ENCODE measurements at places on chromosomes 6 and 20.

GRCh38 chr6:73969971-73970970 is 274.3 kb downstream of the CD109 start:
- DNase-seq, result no peak

DNA sequence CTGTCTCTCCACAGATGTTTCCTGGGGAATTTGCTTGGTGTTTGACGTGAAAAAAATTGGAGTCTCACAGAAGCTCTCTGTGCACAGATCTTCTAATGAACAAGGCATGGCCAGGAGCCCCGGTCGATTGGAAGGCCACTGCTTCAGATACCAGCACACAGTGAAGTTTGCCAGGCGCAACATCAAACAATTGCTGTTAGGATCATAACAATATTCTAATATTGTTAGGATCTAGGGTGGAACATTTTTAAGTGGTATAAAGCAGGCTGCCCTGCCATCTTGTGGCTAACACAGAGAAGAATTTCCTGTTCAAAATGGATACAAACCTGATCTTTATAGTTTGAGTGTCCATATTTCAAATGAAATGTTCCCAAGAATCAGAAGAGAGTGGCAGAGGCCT is 64.1 kb downstream of the C6orf118 start:
- no peak for DNase-seq

- DNase-seq, result no peak
Observed at GRCh38 chr20:44600758-44601201, 18.4 kb downstream of the PKIG start.

- DNase-seq, result no peak
Observed at GRCh38 chr6:111832833-111833418, 40.3 kb downstream of the FYN start.

- DNase-seq, result no peak
Observed at GRCh38 chr6:38637756-38638155, 2.0 kb downstream of the BTBD9 start.

DNA sequence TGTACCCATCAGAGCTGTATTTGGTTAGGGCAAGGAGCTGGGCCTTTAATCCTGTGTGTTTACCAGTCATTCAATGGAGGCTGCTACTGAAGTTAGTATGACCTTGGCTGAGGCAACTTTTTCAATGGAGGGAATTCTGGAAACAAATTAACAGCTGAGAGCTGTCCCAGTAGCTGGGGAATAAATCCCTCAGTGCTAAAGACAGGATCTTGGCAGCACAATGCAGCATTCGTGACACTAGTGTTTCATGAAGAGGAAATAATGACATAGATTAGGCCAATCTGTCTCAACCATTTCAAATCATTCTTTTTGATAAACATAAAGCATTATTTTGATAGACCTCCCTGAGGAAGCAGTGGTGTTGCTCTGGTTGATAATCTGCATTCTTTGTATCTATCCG is 42.9 kb downstream of the GRM1 start:
- no peak for DNase-seq

DNA sequence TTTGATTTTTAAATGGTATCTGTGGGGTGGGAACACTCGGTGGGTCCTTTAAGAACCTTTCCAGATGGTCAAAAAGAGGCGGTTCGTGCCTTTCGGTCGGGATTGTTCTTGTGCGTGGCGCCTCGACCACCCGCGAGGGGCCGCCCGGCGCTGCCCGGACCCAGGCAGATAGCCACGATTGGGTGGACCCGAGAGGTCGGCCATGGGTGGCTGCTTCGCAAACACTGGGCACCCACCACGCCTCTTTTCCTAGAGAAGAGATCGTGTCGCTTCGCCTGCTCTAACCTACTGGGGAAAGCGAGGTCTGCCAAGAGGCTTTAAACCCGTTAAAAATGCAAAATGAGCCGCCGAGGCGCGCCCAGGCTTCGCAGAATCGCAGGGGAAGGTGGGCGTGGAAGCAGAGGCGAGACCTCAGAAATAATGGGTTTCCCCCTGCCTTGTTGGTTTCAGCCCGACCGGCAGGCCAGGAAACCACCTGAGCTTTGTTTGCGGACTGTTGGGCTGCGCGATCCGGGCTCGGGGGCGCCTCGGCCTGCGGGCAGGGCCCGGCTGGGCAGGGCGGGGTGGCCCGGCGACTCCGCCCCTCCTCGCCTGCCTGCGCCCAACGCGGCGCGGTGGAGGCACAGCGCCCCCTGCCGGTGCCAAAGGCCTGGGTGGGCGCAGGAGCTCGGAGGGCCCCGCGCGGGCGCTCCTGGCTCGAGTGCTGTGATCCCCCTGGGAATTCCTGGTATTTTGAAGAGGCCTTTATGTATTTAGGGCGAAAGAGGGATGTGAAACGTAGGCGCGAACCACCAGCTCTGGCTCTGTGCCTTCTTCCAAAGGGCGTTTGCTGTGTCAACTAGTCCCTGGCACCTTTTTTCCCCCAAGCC is 1.6 kb downstream of the MARCKS start:
- DNase-seq, result peak; percentile 54

- no peak for DNase-seq
Observed at GRCh38 chr20:63315240-63315689, 22.3 kb downstream of the COL20A1 start.

DNA sequence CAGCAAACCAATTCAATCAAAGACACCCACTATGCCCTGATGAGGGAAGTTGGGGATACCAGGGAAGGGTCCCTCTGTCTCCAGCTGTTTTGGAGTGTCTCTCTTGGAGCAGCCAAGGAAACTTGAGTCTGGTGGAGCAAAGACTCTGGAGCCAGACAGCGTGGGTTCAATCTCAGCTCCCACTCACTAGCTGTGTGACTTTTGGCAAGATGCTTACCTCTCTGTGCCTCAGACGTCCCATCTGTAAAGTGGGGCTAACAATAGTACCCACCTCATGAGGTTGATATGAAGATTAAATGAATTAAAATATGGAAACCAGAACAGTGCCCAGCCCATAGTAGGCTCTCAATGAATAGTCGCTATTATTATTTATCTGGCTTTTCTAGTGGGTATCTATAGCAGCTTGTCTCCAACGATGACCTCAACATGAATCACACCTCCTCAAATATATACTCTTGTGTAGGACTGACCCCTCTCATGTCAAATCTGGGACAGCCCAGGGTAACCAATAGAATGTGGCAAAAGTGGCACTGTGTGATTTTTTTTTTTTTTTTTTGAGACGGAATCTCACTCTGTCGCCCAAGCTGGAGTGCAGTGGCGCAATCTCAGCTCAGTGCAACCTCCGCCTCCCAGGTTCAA is 99.2 kb upstream of the FOXP4 start:
- DNase-seq, result no peak

DNA sequence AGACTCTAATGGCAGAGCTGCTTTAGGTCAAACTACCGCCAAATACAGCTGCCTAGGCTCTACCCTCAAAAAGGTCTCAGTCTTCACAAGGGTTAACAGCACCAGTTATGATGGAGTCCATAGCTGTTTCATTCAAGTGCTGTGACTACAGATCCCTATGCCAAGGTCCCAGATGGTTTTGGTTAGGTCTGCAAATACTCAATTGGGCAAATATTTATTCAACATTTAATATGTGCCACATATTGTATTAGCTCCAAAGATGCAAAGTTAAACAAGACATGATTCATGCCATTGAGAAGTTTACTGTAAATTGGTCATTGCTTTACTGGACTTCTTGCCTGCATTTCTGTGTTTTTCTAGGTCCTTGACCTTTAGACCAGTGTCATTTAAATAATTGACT is 55.8 kb upstream of the TFAP2D start:
- DNase-seq, result no peak

GRCh38 chr6:101845172-101845571 is 451.7 kb downstream of the GRIK2 start:
- DNase-seq, result no peak

- no peak for DNase-seq
Observed at GRCh38 chr20:3010985-3011723, 32.3 kb upstream of the GNRH2 start.

- no peak for DNase-seq
Observed at GRCh38 chr20:823574-823902, 10.0 kb upstream of the FAM110A start.

DNA sequence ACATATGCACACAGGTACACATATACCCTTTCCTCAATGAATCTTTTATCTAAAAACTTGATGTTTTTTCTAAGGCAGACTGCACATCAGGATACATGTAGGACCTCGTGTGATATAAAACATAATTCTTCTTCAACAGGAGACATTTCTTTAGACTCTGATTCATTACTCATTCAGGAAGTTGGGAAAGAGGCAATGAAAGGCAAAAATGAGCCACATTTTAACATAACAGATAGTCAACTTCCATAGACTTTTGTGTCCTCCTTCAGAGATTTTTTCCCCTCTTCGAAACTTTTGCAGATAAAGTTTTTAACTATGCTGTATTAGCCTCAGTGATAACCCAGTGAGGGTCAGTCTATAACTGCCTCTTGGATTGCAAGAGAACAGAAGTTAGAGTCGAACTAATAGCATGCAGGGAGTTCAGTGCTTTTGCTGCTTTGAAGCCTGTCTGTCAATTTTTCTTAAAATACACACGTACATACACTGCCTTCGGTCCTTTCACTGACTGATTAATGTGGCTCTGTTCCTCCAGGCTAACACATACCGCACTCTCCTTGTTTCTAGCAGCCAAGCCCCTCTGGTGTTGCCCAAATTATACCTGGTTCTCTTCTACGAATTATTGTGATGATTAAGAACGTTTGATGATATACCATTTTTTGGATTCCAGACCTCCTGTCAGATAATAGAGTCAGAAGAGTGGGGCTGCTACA is 562.5 kb upstream of the MAP3K7 start:
- DNase-seq, result no peak

DNA sequence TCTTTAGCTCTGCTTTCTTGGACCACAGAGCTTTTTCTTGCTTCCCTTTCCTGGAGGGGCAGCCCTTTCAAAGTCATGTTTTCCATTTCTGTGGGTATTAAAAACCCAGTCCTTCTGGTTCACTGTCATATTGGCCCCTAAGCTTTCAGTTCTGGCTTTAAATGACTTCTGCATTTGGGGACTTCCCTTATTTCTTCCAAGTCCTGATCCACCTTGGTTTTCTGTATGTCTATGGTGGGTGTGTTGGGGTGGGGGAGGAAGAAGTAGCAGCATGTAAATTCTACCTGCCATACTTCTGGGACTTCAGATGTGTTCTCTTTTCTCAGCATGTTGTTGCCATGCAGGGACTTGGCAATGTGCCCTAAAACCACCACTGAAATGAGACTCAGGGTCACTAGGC is 77.1 kb upstream of the EMILIN3 start:
- no peak for DNase-seq

DNA sequence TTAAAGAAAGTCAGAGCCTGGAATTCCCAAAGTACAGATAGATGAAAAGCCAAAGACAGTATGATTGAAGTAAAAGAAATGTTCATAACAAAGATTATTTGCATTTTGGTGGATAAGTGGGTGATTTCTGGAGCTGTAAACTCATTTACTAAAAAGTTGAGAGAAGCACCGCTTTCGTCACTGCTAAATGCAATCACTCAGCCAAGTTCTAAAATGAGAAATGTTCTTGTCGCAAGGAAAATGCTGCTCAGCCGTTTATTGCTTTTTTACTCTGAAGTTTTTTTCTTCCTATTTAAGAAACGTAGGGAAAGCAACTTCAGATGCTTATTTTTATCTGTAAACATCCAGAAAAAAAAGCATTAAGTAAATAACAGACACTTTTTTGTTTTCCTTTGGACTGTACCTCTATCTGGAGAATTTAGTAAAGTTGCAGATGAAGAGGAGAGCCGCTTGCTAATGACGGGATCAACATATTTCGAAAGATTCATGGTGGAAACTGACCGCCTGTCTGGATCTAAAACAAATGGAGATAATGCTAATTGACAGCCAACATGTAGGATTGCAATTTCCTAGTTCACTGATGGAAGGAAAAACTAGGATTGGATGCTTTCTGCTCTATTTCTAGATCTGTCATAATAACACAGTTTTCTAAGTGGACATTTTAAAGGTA is 93.8 kb upstream of the BCLAF1 start:
- DNase-seq, result no peak

- DNase-seq, result peak; percentile 58
Observed at GRCh38 chr20:38805502-38805957, at the start of gene PPP1R16B. PPP1R16B (plus strand) TSS chr20:38805697; CDS start chr20:38835926, 30,229 bp downstream.

- DNase-seq, result no peak
Observed at GRCh38 chr20:61263084-61263695, 11.1 kb downstream of the CDH4 start.

- no peak for DNase-seq
Observed at GRCh38 chr20:4412216-4412615, 309.5 kb upstream of the PRND start.

- DNase-seq, result no peak
Observed at GRCh38 chr6:11763460-11764249, 14.9 kb downstream of the ADTRP start.

GRCh38 chr6:12125396-12125795 is 113.3 kb downstream of the HIVEP1 start:
- no peak for DNase-seq

- no peak for DNase-seq
Observed at GRCh38 chr20:50534567-50534966, 24.4 kb downstream of the PTPN1 start.

DNA sequence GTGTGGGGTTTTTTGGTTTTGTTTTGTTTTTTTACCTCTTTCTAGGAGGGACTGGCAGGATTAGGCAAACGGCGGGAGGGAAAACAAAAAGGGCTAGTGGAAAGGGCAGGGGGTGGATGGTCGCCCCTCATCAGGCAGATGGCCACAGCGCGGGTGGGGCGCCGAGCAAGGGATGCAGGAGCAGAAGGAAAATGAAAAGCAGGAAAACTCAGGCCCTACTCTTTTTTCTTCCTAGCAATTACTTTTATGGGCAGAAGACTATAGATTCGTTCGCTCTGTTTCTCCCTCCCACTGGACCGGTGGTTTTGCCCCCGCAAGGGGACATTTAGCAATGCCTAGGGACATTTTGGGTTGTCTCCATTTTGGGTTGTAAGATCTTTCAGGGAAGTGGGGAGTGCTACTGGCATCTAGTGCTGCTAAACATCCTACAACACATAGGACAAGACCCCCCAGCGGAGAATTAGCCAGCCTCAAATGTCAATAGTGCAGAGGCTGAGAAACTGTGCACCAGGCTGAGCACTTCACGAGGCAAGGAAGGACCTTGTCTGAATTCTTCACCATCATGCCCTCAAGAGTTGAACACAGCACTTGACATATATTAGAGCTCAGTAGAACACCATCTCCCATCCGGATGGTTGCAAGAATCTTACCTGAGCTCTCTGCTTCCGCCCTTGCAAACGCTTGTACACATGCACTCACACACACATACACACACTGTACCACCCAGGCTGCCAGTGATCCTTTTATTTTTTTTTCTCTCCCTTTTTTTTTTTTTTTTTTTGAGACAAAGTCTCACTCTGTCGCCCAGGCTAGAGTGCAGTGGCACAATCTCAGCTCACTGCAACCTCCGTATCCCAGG is 4.8 kb upstream of the ZMYND8 start:
- no peak for DNase-seq

DNA sequence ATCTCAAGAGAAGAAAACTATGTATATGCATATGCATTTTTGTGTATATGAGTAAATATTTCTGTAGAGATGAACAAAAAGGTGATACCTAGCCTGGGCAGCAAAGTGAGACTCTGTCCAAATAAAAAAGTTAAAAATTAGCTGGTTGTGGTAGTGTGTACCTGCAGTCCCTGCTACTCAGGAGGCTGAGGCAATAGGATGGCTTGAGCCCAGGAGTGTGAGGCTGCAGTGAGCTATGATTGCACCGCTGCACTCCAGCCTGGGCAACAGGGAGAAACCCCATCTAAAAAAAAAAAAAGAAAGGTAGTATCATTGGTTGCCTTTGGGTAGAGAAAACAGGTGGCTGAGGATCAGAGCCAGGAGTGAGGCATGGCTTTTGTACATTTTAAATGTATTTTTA is 50.9 kb downstream of the KLHL31 start:
- DNase-seq, result no peak

Data from activated CD4-positive, alpha-beta T cell treated with anti-CD3 and anti-CD28 coated beads for 1 hour (primary cell).